ENCODE measurements at places on chromosomes 3 and 15.

GRCh38 chr3:30438126-30438525 lies 168.3 kb upstream of the TGFBR2 start:
- no peak for DNase-seq

GRCh38 chr15:72934921-72935320 lies 117.3 kb upstream of the NEO1 start:
- DNase-seq = no peak

DNA sequence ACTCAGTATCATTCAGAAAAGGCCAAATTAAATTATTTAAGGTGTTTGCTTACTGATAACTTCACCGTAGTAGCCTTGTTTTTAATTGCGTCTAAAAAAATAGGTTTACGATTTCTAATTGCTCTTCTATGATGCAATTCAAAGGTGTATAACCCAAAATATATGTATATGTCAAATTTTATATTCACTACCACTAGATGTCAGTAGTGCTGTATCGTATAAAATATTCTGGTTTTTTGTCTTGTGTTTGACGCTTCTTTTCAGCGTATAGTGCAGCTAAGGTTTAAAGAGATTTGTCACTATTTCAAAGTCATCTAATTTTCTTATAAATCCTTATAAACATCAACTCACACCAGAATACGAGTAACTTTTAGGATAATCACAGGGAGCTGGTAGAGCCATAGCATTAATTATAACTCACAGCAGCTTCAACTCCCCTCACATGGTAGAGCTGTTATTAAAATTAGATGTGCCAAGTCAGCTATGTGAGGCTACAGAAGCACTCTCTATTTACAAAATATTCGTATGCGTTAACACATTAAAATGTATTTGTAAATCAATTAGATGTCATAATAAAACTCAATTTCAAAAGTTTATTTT lies 3.5 kb downstream of the PFN2 start:
- no peak for DNase-seq

GRCh38 chr15:41957021-41957897 lies 15.1 kb downstream of the EHD4 start:
- no peak for DNase-seq

GRCh38 chr3:24773798-24774197 lies 279.1 kb upstream of the THRB start:
- no peak for DNase-seq

- DNase-seq = no peak
Observed at GRCh38 chr15:93565201-93565600, 476.2 kb upstream of the RGMA start.

DNA sequence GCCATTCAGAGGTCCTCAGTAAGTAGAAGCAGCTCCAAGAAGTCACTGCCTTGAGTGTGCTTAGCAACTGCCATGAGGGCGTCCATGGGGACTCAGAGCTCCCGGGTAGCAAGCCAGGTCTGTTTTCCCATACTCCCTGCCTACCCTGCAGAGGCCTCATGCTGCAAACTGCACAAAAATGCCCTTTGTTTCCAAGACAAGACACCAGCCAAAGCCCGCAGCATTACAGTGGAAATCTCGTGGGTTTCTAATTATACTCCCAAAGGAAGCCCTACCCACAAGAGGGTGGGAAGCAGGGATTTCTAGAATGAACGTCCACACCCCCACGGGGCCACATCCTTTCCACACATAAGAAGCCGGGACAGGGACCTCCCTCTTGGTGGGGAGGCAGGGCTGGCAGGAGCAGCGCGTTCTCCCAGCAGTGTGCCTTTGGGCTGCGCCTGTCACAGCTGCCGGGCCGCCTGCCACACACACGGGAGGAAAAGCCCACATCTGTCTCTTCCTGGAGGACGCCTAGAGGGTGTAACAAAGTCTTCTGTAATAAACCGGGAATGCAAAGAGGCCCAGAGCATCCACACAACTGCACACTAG lies 31.1 kb downstream of the FAM174B start:
- no peak for DNase-seq

GRCh38 chr3:181442066-181442465 lies 269.7 kb upstream of the SOX2 start:
- no peak for DNase-seq

- no peak for DNase-seq
Observed at GRCh38 chr3:155325263-155325835, 31.9 kb upstream of the STRIT1 start.

DNA sequence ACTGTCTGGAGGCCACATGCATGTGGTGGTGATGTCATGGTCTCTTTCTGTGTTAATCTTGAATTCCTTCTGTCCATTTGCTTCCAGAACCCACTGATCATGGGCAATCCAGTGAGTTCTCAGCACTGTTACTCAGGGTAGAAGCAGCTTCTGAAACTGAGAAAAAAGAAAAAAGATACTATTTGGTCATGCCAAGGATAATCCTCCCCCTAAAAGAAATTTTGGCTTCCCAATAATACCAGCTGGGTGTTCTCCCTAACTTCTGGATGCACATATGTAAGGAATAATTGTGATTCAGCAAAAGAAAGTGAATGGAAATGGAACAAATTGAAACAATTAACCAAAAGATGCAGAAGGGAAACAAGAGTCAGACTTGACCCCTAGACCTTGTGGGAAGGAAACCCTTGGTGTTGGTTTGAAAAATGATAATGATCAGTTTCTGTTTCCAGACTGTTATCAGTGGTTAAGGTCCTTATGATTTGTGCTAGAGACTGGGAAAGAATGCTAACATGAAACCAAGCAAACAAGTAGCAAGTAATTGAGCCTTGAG lies 92.3 kb downstream of the RBMS3 start:
- DNase-seq = no peak

- DNase-seq = no peak
Observed at GRCh38 chr3:25229586-25229985, 198.5 kb upstream of the RARB start.

GRCh38 chr3:33577173-33577572 lies 137.0 kb upstream of the UBP1 start:
- no peak for DNase-seq

DNA sequence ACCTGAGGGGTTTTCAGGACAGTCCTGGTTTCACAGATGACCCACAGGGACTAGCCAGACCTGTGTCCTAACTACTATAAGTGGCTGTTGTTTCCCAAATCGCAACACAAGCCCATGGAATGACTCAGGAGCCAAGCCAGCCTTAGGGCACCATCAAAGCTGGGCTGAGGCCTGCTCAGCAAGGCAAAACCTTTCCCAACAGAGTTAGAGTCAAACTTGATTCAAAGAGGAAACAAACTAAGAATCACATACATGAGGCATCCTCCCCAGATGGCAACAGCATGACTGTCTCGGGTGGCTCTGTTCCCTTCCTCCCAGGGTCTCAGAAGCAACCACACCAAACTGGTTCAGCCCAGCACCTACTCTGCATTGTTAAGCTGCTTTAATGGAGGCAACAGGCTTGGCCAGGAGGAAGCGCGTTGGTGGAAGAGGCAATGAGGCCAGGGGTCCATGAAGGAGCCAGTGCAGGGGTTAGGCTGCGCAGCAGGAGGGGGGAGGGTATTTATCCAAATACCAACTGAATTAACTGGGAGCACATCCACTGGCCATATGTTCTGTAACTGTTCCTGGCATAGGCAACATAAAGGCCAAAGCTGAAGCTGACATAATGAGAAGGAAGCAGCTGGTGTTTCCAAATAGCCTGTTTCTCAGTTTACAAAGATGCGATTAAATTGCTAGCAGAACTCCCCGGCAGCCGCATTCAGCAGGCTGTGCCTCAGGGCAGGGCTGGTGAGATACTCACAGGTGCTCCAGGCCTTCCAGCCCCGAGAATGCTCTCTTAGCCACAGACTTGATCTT lies 102.4 kb downstream of the LRIG1 start:
- no peak for DNase-seq

- no peak for DNase-seq
Observed at GRCh38 chr15:27573805-27574485, 525.2 kb downstream of the OCA2 start.

GRCh38 chr3:126180477-126181397 lies at the start of gene ALDH1L1:
Gene ALDH1L1 (minus strand): TSS chr3:126180586. CDS start chr3:126160979, 19,607 bp downstream.
- DNase-seq = no peak

GRCh38 chr15:34722439-34722836 lies 32.4 kb downstream of the GJD2 start:
- DNase-seq = no peak

GRCh38 chr15:63050731-63051155 lies 8.2 kb downstream of the TPM1 start:
- no peak for DNase-seq

DNA sequence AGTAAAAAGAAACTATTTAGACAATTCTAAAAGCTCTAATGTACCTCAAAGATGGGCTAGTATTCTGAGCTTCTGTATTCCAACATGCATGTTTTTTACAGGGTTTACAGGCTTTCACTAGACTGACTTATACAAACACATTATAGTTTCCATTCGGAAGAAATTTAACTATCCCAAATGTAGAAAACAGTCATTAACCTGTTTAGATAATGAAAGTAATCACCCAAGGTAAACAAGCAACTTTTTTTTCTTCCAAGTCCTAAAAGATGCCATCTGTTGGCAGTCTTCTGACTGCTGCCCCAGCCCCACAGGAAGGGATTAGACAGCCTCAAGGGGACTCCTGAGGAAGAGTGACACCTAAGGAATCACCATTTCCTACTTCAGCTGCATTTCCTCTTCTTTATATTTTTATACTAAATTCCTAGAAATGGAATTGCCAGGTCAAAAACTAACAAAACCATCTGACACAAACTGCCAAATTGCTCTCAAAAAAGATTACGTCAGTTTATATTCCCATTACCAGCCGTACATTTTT lies 25.5 kb downstream of the SIN3A start:
- no peak for DNase-seq

DNA sequence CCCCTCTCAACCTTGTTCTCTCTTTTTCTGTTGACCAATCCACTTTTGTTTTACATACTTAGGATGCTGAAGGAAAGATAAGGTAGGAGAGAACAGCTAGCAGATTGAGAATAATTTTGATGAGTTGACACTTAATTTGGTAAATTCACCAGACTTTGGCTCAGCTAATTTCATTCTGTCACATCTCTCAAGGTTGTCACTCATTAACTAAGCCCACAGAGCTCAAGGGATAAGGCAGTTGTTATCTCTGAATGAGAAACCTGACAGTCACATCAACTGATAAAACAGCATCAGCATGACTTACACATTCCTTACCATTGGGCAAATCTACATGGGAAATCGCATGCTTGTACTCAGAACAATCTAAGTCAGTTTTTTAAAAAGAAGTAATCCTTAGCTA lies 591.4 kb downstream of the NLGN1 start:
- DNase-seq = no peak

DNA sequence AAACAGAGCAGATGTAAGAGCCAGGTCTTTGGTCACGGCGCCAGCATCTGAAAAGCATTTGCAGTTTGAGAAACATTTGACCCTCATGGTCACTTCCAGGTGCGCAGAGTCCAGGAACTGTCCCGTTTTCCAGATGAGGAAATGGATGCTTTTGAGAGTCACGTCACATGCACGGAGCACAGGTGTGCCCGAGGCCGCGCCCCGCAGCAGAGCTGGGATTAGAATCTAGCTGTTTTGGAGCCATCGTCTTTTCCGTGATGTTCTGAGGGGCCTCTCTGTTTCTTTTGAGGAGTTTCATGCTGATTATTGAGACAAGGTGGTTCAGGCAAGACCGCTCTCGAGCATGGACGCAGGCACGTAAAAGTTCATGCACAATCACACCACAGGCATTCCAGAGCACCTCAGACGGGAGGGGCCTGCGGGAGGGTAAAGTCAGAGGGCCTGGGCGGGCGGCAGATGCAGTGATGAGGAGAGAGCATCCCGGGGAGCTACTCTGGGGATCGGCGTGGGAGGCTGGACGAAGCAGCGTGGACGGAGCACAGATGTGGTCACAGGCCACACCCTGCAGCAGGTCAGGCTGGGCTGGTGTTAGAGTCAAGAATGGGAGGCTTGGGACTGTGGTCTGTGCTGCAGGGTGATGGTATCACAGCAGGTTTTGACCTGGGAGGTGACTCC lies 139.2 kb upstream of the MEF2A start:
- DNase-seq = no peak

GRCh38 chr3:156187146-156187769 lies 66.9 kb downstream of the KCNAB1 start:
- DNase-seq = no peak

DNA sequence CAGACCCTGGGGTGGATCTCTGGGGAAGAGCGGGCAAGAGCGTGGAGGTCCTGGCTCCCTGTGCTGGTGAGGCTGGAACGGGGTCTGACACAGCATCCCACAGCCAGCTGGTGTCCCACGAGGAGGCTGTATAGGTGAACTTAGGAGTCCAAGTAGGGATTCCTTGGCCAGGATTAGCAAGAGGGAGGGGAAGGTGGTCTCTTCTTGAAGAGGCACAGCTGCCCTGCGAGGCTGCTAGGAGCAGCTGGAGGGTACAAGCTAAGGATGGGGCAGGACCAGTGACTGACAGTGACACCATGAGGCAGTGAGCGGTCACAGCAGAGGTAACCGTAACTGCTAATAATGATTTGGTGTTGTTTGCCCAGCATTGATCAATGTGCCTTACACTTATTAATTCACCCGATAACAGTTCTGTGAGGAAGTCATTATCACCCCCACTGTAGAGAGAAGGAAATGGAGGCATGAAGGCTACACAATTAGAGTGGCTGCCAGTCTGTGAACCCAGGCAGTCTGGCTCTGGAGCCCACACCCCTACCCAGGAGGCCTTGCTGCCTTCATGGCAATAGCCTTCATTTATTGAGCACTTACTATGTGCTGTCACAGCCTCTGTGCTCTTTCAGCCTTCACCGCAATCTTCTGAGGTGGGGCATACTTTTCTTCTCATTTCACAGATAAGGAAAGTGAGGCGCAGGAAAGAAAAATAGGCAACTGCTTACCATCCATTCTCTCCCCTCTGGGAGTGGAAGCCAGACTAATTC lies 59.4 kb downstream of the TMEM44 start:
- DNase-seq = no peak

DNA sequence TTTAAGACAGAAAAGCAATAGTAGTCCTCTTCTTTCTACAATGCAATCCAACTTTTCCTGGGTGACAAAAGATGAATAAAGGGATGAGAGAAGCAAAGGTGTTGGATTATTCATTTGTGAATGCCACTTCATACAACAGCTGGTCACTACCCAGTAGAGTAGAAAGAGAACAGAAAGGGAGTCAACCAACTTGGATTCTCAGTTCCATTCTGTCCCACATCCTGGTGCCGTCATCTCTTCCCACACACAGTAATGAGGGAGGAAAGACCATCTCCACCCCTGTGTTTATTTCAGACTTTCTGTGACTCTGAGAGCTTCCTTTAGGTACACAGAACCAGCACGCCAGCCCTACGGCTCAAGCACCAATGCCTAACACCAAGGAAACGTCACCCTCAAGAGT lies 71.0 kb downstream of the FOXP1 start:
- no peak for DNase-seq

DNA sequence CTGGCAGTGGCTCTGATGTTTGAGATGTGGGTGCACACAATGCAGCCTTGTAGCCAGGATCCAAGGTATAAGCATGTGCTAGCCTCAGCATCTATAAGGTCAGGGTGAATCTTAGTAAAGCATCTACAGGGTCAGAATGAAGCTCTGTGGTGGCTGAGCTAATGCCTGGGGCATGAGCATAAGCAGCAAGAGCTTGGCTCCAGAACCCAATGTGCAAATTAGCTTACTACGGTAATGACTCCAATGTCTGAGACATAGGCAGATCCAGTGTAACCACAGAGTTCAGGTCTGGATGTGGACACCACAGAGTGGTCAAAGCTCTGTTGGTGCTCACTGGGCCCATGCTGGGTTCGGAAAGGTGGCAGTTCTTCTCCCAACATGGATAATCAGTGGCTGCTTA lies 304.5 kb upstream of the NECTIN3 start:
- DNase-seq = no peak

Measured in T follicular helper cell (primary cell).